ENCODE measurements at places on chromosomes 4 and X.

GRCh38 chr4:164615964-164616363 lies 138.0 kb upstream of the SMIM31 start:
- no peak for DNase-seq

- DNase-seq: peak; percentile 34
Measured at GRCh38 chrX:51860679-51861078, 32.7 kb upstream of the MAGED1 start.

- no peak for DNase-seq
Measured at GRCh38 chrX:2594491-2594890, 93.7 kb upstream of the DHRSX start.

DNA sequence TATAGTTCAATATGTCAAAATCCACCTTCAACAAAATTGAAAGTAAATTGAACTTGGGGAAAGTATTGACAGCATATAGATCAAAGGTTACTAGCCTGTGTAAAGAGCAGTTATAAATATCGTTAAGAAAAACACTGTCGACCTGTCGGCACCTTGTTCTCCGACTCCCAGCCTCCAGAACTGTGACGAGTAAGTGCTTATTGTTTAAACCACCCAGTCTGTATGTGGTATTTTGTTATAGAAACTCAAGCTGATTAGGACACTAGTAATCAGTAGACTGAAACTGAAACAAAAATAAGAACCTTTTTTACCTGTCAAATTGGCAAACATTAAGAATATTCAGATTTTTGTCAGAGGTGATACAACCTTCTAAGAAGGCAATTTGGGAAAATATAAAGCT lies 17.0 kb downstream of the HTT start:
- DNase-seq: no peak

DNA sequence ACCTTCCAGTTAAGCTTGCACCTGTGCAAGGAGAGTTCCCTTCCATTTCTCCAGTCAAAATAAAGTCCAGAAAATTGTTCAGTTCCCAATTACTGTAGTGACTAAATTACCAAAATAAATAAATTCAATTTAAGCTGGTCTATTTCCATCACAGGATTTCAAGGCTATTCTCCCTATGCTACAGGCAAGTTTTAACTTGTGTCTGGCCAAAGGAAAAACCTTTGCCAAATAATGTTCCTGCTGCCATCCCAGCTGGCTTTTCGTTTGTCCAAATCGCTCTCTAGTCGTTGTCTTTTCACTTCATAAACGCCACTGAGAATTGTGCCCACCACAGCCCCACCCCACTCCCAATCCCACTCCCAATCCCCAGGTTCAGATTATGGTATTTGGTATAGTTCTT lies 2.4 kb downstream of the KCTD8 start:
- no peak for DNase-seq
